ENCODE measurements at places on chromosomes 13 and 19. TPM values are rescaled to one million over a fixed set of nuclear protein-coding genes. Genes with fewer than 3 reads are reported as not detected.

DNA sequence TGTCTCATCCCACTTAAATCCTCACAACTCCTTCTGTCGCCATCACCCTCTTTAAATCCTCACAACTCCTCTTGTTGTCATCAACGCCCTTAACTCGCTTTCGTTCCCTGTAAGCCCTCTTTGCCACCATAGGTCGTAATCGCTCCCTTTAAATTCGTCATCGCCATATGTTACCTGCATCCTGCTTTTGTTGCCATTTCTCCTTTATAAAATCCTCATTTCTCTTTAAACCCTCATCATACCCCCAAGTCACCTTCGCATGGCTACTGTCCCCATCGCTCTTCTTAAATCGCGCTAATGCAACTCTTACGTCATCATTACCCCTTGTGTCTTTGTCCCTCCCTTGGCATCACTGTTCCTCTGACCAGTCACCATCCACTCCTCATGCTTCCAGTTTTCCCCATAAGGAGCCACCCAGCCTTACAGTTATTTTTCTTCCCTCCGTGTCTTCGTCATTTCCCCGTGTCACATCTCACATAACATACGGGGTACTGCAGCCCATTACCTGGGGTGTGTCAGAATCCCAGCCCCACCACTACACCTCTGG lies 539 bp downstream of the PLD3 start:
- DNase-seq = peak; percentile 39

- no peak for DNase-seq
Measured at GRCh38 chr13:57568865-57569264, 62.7 kb upstream of the PCDH17 start.

- DNase-seq = no peak
Measured at GRCh38 chr13:20126541-20127261, 34.2 kb downstream of the GJA3 start.

DNA sequence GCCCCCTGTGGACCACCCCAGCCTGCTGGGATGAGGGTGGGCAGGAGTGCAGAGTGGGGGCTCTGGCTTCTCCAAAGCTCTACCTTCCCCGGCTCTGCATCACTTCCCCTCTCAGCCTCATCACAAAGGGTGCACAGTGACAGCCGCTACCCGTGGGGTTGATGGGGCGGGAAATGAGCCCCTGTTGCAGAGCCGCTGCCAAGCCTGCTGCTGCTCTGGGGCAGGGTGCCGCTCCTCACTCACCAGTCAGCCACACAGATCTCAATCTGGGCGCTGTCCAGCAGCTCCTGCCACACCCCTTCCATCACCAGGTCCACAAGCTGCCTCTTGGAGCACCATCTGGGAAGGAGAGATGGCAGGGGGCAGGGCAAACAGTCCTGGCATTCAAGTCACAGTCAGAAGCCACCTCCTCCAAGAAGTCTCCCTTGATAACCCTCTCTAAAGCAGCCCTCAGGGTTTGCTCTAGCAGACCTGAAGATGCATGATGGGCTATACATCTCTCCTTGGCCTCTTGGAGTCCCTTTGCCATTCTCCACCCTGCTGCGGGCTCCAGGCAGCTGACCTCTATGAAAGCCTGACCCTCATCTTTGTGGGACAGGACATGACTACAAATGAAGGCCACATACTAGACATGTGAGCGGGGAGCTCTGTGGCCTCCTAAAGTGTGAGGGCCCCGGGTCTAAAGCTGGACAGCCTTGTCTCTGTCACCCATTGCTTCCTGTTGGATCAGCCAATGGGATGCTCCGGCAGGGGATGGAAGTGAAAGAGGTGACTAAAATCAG lies 15.7 kb downstream of the MRPS12 start:
- no peak for DNase-seq

GRCh38 chr19:56671613-56671994 lies at the start of gene ZNF835:
Gene ZNF835, minus strand, starts transcription at chr19:56671757. Its CDS starts 6,559 bp downstream, at chr19:56665198.
- no peak for DNase-seq

DNA sequence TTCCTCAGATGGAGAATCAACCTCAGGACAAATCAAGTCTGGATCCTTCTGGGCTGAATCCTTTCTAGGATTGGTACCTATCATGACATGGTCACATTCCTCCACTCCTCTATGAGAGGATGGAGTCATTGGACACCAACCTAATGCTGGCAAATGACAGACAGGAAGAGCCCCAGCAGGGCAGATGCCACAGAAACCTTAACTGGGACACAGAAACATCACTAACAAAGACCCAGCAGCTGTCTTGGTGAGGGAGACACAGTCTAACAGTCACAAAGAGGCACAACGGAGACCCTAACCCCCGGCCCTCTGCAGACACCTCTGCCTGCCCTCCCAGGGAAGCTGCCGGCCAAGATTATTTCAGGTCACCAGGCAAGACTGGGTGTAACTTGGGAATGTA lies 2.1 kb downstream of the ANKRD27 start:
- DNase-seq = no peak

DNA sequence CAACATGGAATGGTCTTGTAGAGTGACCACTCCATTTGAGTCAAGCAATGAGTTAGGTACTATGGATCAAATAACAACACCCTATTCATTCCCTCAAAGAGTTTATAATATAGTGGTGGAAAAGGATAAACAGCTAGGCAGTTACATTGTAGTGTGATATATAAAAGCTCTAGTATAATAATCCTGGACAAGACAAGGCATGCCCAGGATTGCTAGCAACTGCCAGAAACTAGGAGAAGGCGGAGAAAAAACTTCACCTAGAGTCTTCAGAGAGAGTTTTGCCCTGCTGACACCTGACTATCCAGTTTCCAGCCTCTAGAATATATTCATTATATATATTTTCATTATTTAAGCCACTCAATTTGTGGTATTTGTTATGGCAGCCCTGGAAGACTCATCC lies 530.6 kb downstream of the KLF12 start:
- no peak for DNase-seq

DNA sequence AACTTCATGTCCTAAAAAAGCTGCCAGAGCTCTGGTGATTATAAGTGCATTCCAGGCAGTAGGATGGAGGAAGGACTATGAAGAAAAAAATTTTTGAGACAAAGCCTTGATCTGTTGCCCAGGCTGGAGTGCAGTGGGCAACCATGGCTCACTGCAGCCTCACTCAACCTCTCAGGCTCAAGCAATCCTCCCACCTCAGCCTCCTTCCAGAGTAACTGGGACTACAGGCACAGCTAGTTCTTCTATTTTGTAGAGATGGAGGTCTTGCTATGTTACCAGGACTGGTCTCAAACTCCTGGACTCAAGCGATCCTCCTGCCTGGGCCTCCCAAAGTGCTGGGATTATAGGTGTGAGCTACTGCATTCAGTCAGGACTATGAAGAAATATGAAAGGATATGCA lies 161.2 kb downstream of the IRS2 start:
- no peak for DNase-seq

The ZNF90 gene
- total RNA-seq = 40.4 TPM
